GM23338 (cell line): ENCODE measurements at places on chromosomes 6 and 20.

DNA sequence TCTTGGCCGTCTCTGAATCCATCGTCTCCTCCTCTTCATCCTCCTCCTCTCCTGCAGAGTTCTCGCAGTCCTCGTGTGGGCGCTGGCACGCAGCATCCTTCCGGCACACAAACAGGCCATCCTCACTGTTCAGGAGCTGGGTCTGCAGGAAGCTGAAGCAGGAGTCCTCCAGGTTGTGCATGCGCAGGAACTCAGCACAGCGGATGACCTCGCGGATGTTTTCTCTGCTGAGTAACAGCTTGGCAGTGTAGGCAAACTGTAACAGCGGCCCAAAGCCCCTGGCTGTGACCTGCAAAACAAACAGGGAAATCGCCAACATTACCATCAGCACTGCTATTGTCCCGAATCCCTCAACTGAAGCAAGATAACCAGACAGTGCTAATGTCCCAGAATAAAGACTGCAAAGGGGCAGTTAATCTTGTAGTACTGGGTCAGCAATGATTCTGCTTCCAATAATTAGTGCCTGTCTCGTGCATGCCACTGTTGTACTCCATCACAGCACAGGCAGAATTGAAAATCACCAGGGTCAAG lies 57.4 kb downstream of the GJA10 start:
- DNase-seq = peak; percentile 59

- no peak for DNase-seq
These were observed 279.3 kb upstream of the TCF21 start for GRCh38 chr6:133609415-133610226.

GRCh38 chr20:45359406-45360148 lies 3.4 kb upstream of the SYS1 start:
- no peak for DNase-seq

DNA sequence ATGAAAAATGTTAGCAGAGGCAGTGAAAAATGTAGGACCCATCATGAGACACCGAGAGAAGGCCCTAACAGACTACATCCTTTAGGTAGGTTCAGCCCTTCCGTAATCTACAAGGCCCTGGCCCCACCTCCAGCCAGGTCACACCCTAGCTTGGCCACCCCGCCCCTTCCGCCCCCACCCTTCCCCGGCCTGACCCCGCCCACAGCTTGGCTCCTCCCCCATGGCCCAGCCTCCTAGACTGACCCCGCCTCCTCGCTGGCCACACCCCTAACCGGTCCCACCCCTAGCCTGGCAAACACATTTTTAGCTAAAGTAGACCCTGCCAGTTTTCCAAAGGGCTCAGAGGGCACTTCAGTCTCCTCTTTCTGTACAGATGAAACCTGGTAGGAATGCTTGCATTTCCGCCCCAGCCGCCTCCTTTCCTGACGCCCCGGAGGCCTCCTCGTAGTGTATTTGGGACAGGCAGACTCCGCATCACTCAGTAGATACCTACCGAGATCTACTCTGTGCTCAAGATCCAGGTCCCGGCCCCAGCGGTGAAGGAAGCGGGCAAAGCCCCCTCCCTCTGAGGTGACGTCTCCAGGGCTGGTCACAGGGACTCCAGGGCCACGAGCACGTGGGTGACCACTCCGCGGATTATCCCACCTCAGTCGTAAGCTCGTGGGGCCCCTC lies 443.5 kb downstream of the PREX1 start:
- DNase-seq = peak; percentile 78

DNA sequence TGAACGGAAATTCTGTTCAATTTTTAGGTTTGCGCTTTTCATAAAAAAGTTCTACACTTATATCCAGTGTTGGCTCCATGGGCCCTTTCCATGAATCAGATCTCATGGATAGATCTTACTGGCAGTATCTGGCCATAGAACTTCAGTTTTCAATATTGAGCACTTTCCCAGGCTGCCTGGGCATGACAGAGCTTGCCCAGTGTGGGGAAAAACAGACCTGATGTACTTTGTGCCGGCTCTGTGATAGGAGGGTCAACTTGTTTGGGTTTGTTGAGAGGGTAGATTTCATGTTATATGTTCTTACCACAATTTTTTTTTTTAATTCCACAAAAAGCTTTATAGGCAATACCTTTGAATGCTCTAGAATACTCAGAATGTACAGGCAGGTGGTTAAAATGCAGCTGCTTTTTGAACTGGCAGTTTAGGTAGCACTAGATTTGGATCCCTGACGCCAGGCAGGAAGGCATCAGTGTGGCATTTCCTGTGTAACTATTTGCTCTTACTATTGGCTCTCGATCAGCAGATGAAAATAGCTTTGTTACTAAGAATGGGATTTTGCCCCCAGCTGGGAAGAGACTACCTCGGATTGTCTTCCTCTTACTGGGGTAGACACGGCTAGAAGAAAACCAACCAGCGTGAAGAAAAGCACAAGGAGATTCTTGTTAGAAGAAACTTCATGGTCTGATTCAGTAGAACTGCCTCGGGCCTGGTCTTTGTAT lies 404.9 kb upstream of the SOX4 start:
- DNase-seq = no peak

DNA sequence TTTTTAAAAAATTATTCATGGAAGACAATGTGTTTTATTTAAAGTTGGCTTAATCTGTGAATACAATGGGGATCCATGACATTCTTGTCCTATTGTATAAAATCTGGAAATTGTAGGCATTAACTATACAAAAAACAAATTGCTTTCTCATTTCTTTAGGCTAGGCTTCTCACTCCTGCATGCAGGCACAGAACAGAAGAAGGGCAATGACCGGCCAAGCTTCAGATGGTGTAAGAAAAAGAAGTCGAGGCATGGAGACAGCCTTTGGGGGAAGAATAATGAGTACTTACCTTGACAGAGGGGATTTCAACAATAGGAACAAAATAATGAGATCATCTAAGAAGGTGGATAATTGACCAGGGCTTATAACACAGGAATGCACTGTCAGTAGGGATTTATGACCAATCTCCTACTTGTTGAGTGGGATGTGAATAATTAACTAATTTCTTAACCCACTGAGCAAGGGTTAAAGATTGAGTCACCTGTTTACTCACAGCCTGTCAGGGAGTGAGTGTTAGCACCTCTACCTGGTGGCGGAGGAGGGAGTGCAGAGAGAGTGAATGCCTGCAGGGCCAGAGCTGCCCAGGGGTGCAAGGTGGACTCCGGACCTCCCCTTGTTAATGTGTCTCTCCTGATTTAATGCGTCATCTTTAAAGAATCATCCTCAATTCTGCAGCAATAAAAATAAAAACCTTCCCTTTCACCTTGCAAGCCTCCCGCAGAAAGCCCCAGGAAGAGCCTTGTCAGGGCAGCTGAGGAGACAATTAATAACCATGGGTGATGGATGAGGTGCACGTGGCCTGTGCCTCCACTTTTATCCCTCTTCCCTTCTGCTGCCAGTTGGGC lies 3.9 kb downstream of the SLC22A2 start:
- DNase-seq = no peak

GRCh38 chr6:6962086-6962485 lies 145.7 kb upstream of the RREB1 start:
- no peak for DNase-seq

- no peak for DNase-seq
These were observed 30.9 kb upstream of the TGM6 start for GRCh38 chr20:2349801-2350200.

DNA sequence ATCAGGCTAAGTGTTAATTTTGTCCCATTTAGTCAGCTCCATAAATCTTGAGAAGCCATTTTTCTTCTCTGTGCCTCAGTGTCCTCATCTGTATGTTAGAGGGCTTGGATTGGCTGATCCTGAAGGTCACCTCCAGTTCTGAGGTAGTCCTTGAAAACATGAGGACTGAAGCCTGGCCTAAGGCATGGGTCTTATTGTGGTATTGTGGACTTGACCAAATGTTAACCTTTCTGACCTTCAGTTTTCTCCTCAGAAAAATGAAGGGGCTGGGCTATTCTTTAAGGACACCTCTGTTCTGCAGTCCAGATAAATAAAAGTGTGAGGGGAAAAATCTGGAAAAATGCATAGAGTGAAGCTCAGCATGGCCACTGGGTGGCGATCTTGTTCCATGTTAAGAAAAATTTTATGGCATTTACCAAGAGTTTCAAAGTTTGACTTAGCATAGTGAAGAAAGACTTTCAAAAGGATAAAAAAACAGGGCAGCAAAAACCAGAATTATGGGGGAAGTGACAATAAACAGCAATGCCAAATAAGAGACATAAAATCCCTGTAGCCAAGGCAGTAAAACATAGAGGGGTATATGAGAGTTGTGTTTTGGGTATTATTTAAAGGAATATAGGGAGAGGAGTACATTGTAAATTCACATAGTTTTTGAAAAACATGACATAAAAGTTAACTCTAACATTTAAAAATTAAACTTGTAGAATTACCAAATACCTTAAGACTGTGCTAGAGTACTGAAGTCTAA lies 13.2 kb upstream of the TFB1M start:
- peak; percentile 77 for DNase-seq

DNA sequence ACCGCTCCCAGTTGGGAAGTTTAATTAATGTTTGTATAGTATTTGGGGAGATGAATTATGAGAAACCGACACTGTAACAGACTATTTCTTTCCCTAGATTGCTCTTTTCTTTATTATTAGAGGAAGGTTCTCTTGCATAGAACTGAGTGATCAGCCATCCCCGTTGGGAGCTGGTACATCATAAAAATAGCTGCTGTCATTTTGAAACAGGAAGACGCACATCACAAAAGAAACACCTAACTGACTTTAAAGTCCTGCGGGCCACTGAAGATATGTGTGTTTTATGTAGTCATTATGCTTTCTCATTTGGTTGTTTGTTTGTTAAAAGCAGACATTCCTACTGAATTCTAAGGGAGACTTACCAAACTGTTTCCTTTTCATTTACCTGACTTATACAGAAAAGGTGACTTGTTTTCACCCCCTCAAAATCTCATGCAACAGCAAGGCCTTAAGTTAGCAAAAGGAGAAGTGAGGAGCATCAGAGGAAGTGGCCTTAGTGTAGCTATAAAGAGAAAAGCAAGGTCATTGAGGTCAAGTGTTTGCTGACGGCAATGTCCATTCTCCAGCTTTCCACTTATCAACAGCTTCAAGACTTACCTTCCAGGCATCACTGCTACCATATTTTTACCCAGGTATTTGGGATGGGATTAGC lies 91.0 kb downstream of the PKHD1 start:
- no peak for DNase-seq

DNA sequence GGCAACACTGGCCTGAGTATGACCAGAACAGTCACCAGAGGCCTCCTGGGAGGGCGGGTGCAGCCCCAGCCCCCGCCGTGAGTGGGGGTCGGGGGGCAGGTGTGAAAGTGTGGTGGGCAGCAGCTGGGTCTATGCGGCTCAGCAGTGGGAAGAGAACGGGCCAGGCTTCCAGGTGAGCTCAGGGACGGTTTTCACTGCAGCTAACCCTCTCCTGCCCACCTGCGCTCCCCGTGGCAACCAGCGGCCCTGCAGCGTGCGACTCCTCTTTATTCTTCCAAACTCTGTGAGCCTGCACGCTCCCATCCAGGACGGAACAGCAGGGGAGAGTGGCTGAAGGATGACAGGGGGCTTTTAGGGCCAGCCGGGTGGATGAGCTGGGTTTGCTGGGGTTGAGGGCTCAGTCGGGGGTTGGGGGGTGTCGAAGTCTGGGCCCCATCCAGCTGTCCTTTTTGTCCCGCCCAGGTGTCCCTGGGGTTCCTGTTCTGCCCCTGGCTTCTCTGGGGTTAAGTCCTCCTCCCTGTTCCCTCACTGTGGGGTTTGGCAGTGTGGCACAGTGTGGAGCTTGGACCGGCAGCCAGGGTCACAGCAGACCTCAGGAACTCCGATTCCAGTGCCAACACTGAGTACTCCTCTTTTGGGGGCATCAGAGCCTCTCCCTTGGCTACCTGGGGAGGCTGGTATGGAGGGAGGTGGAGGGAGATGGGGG lies 859 bp upstream of the BIRC7 start:
- DNase-seq = peak; percentile 90

DNA sequence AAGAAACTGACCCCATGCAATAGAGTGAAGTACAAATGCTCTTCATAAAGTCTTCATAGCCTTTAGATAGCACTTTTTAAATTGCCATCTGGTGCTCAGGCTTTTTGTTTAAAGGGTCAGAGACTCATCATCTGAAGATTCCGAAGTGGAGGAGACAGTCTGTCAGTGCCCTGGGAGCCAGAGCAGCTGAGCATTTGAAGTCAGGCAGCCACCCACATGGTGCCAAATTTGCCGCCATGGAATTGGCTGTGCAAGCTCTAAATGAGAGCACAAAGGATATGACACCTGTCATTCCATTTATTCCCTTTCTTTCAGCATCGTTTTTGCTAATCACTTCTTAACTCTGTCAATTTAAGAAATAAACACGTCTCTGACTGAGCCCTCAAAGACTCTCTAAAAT lies 32.8 kb upstream of the CEP162 start:
- DNase-seq = no peak
